ENCODE measurements at places on chromosomes 3 and 15.

DNA sequence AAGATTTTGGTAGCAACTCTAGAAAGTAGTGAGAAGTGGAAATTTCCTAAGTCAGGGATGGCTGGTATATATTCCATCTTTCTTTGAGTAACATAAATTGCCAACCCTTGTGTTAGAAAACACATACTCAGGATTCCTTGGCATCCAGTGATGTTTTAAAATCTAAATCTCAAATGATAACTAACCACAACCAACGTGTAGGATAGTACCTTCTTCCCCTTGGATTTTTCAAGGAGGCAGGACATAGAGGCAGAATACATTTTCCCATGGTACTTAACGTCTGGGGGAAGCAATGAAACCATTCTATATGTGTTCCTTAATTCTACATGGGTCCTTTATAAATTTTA, 93.4 kb downstream of the WDR76 start:
- DNase-seq, result no peak

GRCh38 chr3:157125101-157125500, 34.8 kb downstream of the CCNL1 start:
- DNase-seq, result no peak

GRCh38 chr3:45367453-45367871, 20.9 kb upstream of the LARS2 start:
- no peak for DNase-seq

- no peak for DNase-seq
These were observed 195.0 kb downstream of the SPATA16 start for GRCh38 chr3:172946061-172946460.

- no peak for DNase-seq
These were observed 22.4 kb upstream of the EIF4A2 start for GRCh38 chr3:186760897-186761447.
